ENCODE measurements at places on chromosomes 12 and 14.

- no peak for DNase-seq
Measured at GRCh38 chr14:71725922-71726579, 206.2 kb upstream of the RGS6 start.

GRCh38 chr12:85626001-85626783 lies 210.0 kb downstream of the RASSF9 start:
- DNase-seq, result no peak

DNA sequence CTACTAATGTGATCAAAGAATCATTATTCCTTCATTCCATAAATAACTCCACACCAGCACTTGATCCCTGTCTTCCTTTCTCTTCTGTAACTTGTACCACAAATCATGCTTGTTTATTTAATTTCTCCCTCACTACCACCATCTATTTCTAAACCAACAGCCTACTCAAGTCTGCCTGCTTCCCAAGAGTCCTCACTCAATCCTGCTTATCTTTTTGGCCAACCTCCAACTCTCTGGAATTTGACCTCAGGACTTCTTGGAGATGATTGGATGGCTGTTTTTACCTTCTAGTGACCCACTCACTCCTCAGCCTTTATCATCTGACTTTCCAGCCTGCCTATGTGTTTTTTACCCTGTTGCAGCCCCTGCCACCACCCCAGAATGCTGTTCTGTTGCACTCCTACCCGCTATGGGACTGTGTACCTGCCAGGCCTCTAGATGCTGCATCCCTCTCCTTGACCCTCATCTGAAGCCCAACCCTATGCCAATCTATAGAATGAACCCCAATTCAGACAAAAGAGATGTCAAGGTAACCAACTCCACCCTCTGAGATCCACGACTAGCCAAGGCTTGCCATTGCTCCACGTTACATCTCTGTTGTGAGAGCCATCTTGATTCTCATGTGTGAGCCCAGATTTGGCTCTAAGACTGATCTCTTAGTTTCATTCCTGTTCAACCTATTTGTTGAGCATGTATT lies 150.2 kb upstream of the PLEKHG7 start:
- no peak for DNase-seq

DNA sequence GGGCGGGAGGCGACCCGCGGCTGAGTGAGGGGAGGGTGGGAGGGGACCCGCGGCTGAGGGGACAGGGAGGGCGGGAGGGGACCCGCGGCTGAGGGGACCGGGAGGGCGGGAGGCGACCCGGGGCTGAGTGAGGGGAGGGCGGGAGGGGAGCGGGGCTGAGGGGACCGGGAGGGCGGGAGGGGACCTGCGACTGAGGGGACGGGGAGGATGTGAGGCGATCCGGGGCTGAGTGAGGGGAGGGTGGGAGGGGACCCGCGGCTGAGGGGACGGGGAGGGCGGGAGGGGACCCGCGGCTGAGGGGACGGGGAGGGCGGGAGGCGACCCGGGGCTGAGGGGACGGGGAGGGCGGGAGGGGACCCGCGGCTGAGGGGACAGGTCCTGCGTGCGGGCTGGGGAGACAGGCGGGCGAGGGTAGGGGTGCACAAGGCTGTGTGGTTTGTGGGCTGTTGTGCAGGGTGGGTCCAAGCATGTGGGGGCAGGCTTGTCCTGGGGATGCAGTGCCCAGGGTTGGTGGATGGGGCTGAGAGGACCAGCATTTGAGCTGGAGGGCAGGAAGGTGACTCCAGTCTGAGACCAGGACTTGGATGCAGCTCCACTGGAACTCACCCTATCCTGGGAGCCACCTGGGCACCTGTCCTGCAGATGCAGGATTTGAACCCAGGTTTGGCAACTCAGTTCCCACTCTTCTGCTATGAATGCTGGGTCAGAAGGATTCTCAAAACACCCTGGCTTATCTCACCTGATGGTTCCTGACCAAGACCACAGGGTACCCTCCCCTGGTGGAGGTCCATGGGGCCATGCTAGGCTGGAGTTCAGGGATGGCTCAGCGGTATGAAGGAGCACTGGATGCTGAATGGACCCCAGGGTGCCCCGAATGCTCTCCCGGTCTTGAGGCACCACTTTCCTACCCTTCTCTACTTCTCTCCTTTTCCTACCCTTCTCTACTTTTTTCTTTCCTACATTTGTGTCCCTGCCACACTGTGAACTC lies 9.4 kb downstream of the PLD4 start:
- peak; percentile 24 for DNase-seq

DNA sequence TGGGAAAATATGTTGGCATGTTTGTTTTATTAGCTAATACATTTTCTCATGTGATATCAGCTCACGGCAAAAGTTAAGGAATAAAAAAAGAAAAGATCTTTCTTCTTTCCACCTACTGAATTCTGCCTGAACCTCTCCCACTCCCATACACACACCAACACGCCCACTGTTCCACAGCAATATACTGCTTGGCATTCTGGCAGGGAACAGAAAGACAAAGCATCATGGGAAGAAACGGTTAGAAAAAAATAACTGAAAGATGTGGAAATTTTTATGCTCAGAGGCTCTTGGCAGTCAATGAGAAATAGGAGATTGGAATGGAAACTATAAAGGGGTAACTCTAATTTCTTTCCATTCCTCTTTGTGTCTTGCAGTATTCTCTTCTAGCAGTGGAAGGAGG lies 268.5 kb downstream of the FOXG1 start:
- no peak for DNase-seq

DNA sequence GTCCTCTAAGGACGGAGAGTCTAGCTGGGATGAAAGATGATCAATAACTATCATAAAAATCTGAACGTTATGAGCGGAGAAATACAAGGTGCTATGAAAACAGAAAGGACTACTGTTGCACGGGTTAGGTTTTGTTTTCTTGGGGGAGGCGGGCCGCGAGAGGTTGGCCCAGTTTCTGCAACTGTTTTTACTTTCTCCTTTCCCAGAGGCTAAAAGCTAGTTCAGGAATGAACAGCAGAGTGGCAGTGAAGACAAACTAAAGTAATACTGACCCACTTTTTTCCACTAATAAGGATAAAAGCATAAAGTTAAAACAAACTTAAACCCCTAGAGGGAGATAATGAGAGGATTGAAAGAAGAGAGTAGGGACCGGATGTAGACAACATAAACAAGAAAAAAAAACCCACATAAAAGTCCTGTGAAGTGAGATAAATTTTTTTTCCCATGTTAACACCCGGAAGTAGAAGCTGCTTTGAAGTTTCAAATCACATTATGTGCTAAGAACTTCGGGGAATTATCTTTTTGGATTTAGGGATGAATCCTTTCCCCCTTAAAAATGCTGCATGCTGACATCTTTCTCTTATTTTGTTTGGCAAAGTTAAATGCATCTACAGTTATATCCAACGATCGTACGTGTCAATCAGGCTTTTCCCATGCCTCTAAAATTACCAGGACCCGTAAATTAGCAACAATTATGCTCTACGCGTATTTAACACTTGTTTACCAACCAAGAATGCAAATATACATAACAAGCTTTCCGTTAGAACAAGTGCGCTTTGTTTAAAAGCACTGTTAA lies 1.0 kb upstream of the CDK17 start:
- DNase-seq, result no peak

DNA sequence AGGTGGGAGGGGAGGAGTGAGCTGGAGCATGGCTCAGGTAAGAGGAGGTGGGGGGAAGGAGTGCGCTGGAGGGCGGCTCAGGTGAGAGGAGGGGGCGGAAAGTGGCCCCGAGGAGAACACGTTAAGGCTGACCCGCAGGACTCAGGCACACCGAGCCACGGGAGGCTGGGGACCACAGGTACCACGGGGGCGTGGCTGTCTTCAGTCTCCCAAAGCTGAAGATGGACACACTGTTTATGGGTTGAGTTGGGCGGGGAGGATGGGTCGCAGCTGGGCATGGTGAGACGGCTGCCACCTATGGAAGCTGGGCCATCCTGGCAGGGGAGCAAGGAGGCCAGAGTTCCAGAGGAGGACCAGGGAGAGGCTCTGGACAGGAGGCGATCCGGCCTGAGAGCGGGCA lies 23.5 kb downstream of the UBR7 start:
- DNase-seq, result no peak

- no peak for DNase-seq
Measured at GRCh38 chr12:46358791-46359666, 13.5 kb downstream of the SLC38A2 start.

DNA sequence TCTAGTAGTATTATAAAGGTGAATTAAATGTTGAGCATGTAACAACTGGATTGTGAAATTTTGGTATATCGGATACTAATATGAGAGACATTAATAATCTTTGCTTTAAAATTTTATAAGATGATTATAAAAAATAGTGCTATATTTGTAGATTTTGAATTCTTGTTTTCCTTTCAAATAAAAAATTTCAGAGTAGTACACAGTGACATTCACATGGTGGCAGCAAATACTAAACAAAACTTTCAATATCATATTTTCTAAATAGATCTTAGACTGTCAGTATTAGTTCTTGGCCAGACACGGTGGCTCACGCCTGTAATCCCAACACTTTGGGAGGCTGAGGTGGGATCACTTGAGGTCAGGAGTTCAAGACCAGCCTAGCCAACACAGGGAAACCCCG lies 166.0 kb downstream of the NAV3 start:
- DNase-seq, result no peak

DNA sequence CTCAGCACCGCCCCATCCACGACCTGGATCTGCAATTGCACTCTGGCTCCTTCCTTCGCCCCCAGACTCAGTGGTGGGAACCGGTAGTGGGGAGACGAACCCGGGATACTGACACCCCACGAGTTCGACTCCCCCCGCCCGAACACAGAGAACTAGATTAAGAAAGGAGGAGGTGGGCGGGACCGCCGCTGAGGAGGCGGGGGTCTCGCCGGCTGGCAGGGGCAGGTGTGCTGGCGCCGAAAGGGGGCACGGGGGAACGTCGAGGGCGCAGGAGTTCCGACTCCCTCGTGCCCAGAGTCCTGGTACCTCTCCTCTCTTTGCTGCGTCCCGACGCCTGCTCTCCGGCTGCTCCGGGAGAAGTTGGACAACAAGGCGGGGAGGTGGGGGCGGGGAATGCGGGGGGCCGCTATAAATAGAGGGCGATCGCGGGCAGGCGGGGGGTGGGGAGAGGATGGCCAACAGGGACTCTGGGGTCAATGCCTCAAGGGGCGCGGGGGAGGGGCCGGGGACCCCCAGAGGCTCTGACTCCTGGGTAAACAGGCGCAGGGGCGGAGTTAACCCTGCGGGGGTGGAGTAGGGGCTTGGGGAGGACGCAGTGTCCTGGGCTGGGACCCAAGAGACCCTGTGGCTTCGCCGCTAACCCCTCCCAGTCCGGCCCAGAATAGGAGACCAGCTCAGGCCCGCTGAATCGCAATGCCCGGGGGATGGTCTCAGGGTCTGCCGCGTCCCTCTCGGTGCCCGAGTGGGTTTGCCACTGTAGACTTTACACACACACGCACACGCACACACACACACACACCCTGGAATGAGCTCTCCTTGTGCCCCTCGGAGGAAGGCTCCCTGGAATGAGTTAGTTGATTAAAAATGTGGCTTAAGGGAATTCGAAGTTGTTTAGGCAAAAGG lies 761 bp upstream of the NDRG2 start:
- no peak for DNase-seq

GRCh38 chr14:36394593-36394992 lies 74.2 kb upstream of the MBIP start:
- no peak for DNase-seq

GRCh38 chr14:34254571-34254970 lies 207.5 kb downstream of the SPTSSA start:
- no peak for DNase-seq

DNA sequence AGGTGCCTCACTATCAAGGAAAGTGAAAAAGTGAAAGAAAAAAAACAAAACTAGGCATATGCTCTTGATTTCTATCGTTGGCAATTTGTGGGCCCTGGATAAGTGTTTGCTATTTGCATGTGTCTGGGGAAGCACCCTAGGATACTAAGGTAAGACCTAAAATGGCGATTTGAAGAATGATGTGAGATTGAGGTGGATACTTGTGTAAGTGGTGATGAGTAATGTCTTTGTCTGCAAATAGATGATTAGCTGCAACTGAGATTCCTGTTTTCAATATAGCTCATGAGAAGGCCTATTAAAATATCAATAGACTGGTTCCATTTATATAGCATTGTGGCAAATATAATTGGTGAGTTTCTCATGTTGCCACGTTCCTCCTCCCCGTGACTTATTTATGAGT lies 261.7 kb downstream of the NEDD1 start:
- no peak for DNase-seq

- DNase-seq, result no peak
Measured at GRCh38 chr12:113136990-113137511, 1.5 kb upstream of the RASAL1 start.

DNA sequence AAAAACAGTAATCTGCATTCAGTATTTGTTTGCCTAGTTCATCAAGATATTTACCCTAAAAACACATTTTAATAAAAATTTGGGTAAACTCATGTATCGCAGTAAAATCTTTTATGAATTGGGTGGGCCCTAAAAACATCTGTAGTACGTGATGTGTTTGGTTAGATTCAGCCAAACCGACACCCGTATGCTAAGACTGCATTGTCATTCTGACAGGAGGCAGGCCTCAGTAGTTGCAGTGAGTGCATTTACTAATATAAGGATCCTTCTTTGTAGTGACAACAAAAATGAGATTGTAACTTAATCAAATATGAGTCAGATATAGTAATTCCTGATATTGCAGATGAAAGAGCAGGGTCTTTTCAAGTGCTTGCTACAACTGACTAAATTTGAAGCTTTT lies 191.8 kb downstream of the SLC16A7 start:
- DNase-seq, result no peak

DNA sequence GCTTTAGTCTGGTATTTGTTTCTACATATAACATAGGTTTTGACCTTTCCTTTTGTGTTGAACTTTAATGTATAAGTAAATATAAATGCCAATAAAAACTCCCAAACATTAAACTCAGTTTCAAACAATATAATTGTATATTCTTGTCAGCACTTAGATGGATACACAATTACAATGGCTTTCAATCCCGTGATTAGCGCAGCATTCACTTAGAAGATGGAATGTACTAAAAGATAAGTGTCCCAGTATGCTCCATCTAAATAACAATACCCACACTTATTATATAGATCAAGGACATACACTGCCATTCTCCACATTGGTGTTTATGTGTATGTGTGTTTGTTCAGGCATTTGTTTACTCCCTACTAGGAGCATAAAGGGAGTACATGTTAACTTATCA lies 193.1 kb downstream of the SOX5 start:
- no peak for DNase-seq

All from activated B cell treated with CpG ODN at 0.5 μM for 24 hours (primary cell).